ENCODE measurements at places on chromosomes 2 and 18. TPM values are rescaled to one million over a fixed set of nuclear protein-coding genes. Genes with fewer than 3 reads are reported as not detected.

Gene TUBB8B
- not detected for total RNA-seq

- DNase-seq: no peak
Measured at GRCh38 chr2:19442731-19443130, 84.3 kb upstream of the OSR1 start.

DNA sequence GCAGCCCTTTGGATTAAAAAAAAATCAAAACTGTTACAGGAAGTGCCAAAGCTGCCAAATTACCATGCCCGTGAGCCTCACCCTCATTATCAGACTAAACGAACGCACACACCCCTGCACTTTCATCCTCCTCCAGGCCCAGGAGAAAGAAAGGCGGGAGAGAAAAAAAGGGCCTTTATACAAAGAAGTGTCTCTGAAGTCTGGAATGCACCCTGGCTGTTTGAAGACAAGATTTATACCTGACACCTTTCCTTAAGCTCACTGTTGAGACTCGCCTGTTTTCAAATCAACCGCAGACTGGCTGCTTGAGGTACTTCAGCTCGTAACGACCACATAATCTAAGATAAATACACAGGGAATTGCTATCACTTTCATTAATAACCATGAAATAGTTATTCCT lies 31.0 kb downstream of the EDAR start:
- DNase-seq: no peak

DNA sequence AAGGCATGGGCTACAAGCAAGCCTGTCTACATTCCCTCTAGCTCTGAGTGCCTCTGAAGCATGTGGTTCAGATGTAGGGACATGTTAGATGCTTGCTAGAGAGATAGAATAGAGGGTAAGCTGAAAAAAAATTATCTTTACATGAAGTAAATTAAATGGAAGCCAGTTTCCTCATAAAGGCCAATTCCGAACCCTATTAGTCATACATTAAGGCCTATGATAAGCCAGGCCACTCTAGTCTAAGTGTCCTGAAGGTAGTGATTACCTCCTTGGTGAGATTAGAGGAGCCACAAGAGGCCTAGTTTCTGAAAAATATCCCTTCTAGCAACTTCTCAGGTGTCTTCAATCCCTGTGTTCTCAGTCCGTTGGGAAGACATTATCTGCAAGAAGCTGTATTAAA lies 72.4 kb upstream of the NPAS2 start:
- no peak for DNase-seq

DNA sequence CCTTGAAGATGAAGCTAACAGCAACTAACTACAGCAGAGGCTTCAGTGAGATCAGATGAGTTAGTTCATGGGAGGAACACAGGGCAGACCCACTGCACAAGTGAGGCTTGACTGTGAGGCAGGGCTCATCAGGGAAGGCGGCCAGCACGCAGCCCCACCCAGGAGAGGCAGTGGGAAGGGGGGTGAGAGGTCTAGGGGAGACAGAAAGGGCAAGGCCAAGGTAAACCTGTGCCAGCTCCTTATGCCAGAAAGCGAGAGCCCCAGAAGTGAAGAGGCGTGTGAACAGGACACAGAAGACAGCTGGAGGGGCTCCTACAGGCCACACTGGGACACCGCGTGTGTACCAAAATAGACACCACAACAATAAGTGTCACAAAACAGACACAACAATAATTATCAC lies 48.6 kb downstream of the ANO7 start:
- no peak for DNase-seq

- no peak for DNase-seq
Measured at GRCh38 chr2:117411983-117412382, 402.5 kb upstream of the DDX18 start.

GRCh38 chr2:47312491-47312850 lies 90.5 kb upstream of the MSH2 start:
- no peak for DNase-seq

DNA sequence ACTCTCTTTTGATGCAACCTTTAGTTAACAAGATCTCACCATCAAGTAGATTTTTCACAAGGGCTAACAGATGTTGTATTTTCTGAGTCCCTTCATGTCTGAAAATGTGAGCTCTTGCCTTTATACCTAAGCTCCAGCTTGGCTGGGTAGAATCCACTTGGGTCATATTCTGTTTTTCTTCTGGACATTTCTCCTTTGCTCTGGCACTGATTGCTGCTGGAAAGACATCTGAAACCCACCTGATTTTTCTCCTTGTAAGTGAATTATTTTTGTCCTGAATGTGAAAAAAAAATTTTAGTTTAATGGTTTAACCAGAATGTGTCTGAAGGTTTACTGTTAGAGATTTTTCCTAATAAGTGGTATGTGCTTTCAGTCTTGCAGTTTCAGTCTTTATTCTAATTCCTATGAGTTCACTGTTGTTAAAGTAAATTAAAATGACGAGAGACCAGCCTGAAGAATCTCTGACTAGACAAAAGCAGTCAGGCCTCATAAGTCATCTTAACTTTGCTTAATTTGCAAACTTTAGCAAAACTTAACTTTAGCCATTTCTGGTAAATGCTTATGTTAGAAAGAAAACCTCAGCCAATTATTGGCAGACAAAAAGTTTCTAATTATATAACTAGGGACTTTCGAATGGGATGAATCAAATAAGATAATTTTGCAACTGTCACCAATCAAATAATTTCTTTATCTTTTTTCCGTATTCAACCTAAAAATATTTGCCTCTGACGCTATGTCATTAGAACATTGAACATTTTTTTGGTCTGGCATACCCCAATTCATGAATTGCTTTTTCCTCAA lies 70.8 kb downstream of the ACAA2 start:
- no peak for DNase-seq

DNA sequence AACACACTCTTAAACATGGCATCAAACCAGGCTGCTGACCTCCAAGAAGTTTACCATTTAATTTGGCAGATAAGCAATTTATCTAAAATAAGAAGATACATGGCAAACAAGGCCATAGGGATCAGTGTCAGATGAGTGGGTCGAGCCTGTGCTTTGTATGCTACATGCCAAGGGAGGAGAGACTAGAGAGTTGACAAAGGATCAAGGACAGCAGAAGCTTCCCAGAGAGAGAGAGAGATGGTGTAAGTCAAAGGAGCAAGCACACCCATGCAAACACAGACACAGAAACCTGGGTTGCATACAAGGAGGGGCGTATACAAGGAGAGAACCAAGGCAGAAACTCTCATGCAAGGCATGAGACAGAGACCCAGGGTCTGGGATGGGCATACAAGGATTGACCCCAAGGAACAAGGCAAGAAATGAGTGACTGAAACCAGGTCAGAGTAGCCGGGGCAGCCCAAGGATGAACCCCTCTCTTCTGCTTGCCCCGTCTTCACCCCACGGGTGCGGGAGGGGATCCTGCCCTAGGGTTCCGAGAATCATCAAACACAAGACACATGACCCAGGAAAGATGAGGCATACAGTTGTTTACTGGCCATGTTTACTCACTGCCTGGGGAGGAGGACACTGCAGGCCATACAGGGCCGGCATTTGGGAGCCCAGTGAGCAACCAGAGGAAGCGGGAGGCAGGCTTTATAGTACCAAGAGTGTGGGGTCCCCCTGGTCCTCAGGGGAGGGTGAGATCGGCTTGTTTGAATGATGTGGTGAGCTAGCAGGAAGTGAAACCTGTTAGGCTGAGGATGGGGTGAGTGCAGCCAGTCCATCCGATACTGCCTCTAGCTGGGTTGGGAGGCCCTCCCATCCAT lies 529.2 kb upstream of the ID2 start:
- DNase-seq: no peak

DNA sequence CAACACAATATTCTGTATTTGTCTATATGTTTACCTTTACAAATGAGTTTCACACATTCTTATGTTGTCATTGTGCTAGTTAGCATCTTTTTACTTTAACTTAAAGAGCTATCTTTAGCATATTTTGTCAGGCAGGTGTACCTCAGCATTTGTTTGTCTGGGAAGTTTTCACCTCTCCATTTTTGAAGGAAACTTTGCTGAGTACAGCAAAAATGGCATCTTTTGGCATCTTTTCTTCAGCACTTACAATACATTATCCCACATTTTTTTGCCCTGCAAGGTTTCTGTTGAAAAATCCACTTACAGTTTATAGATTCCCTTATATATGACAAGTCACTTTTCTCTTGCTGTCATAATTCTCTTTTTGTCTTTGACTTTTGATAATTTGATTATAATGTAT lies 171.3 kb upstream of the XIRP2 start:
- DNase-seq: no peak

GRCh38 chr18:24013051-24013450 lies 1.5 kb upstream of the TTC39C start:
- no peak for DNase-seq

DNA sequence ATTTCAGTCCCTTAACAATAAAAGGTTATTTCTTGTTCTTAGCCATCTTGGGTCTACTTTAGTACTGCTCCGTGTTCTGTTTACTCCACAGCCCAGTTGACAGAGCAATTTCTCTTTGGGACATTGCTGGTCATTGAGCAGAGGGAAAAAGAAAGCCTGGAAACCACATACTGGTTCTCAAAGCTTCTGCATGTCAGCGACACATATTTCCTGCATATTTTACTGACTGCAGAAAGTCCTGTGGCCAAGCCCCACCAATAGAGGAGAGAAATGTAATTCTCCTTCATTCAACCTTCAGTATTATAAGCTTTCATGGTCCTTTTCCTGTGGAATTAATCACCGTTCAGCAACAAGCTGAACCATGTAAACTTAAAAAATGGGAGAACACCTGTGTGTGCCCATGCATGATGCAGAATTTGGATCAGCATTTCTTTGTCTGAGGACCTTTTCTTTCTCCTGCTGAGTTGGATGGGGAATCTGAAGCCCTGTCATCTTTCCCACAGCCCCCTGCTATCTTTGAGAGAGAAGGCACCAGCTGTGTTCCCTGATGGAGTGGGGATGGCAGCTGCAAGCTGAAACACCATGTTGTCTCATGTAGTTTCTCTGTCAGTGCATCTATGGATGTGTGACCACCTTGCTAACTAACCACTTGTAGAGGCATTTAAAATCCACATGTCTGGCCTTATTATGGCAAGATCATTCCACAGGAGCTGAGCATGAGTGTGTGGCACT lies 431.6 kb downstream of the MEIS1 start:
- DNase-seq: no peak

GRCh38 chr2:121089166-121089510 lies 195.9 kb downstream of the TFCP2L1 start:
- no peak for DNase-seq

DNA sequence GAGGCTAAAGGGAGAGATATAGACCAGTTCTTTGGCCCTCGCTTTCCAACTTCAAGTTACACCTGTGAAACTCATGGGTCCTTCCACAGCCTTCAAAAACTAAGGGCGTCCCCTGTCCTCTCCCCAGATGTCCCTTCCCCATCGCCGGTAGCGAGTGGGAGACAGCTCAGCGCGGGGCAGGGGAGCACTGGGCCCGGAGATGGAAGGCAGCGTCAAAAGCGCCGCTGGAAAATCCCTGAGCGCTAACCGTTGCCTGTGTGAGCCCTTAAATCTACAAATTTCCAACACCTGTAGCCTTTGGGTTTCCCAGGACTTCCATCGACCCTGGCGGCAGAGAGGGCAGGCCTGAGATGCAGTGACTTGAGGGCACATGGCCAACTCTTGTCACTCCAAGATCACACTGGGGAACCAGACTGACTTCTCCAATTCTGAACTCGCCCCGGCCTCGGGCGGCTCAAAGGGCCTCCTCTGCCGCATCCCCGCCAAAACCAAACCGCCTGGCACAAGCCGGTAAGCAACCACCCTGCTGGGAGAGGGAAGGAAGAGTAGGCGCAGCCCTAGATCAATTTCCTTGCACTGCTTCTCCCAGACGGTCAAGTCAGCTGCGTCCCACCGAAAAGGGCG lies 879 bp upstream of the EPAS1 start:
- no peak for DNase-seq

GRCh38 chr2:235672720-235673119 lies 178.9 kb downstream of the AGAP1 start:
- DNase-seq: no peak
